Stimulated activated CD8-positive, alpha-beta memory T cell treated with anti-CD3 and anti-CD28 coated beads, Interleukin-2, amount 100 ng/mL, for 1 hour (primary cell): ENCODE measurements at places on chromosomes 7 and 10.

DNA sequence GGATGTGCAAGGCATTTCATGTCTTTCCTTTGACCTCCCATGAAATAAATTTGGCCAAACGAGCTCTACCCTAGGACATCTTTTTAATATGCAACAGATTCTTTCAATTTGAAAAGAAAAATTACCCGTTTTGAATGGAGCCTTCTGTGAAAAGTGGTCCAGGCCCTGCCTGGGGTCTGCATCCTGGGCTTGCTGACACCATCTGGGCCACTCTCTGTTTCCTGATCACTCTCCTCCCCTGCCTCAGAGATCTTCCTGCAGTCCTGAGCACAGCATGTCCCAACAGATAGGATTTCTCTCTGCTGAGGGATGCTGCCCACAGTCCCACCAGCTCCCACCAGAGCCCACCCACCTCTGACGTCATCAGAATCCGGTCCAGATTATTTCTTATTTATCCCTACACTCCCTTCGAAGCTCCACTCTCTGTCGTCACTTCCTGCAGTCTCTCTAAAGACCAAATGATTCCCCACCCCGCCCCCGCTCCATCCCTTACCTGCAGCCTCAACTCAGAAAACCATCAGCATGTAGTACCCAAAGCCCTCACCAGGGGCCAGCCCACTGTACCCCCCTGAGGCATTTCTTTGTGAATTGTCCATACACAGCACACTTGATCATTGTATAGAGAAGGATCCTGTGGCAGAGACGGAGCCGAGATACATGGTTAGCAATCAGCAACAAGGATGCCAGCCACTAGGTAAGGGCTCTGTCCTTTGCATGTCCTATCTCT is 192.1 kb upstream of the MGMT start:
- no peak for DNase-seq

DNA sequence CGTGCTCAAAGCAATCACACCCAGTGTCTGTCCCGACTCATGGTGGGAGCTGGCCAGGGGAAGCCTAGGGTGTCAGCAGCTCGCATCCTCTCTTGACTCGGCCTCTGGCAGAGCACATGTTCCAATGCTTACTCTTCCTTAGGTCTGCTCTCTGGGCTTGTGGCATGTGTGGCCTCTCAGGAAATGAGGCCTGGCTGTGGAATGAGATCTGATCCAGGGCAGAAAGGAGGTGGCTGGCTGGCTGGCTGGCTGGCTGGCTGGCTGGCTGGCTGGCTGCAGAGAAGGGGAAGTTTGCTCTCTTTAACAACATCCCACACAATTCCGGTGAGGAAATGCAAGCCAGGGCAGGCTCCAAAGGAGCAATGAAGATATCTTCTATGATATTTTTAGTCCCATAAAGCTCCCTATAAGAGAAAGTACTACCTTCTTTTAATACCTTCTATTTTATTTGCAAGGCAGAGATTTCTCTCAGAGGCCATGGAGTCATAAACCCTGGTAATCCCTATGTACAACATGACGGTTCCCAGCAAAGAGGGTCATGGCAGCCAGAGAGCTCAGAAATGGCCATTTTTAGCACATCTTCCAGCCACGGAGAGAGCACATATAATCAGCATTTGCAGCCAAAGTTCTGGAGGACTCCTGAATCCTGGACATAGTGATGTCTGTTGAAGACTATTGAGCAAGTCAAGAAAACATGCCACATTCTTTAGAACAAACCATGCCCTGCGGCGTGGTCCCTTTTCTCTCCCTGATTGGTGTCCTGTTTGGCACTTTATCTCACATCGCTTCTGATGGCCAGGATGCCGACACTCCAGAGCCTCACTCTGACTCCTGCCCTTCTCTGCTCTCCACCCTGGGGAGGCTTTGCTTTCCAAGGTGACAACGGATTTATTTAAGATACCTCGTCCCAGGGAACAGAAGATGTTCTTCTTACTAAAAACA is 153.7 kb downstream of the FANK1 start:
- no peak for DNase-seq

DNA sequence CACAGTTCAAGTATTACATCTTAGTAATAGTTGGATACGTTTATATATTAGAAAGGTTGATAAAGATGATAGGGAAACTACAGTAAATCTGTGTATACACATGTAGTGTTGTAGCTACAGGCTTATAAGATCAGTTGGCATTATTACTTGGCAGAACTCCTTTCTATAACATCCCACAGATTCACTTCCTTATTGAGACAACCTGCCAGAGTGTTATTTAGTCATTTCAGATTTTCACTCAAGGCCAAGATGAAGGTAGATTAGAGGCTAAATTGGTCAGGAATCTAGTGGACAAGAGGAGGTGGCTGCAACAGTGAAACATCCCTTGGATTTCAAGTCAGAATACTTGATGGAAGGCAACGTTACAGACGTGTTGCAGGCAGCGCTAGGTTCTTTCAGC is 63.0 kb downstream of the PAPSS2 start:
- no peak for DNase-seq

DNA sequence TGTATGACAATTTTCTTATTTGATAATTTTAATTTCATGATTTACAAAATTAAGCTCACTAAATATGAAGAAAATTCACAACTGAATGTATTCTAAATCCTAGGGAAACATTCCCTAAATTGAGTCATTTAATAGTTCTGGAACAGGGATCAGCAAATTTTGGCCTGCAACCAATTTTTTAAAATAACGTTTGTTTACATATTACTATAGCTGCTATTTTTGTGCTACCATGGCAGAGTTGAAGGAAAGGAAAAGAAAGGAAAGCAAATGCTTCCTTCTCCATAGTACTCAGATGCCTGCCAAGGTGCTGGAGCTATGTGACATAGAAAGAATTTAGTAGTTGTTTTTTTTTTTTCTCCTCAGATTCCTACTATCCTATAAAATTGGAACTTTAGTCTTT is 1307.7 kb upstream of the LRRTM3 start:
- no peak for DNase-seq

GRCh38 chr7:154879629-154880028 is 123.3 kb downstream of the PAXIP1 start:
- no peak for DNase-seq
